ENCODE measurements at places on chromosomes 11 and 22. TPM values are rescaled to one million over a fixed set of nuclear protein-coding genes. Genes with fewer than 3 reads are reported as not detected.

Gene KIF18A
- 22.8 TPM for total RNA-seq

Gene TRPM5
- total RNA-seq, result not detected

Gene C2CD2L
- 4.0 TPM for total RNA-seq

Gene RASGRP2
- 0.50 TPM for total RNA-seq

Gene RNF214
- total RNA-seq, result 9.7 TPM

Gene BCO2
- total RNA-seq, result 4.4 TPM

Gene CHRM1
- not detected for total RNA-seq

Gene CARD16
- total RNA-seq, result 15.3 TPM

Gene OR8D1
- not detected for total RNA-seq

Gene HTATIP2
- 48.3 TPM for total RNA-seq

Gene ARHGAP20
- total RNA-seq, result 13.8 TPM

Gene CARD18
- total RNA-seq, result not detected

Gene LMO2
- not detected for total RNA-seq

Gene BAIAP2L2
- total RNA-seq, result 1.3 TPM

Gene CYP2D6
- total RNA-seq, result 0.33 TPM

Gene E2F8
- total RNA-seq, result under 0.01 TPM

Gene TRIM49
- total RNA-seq, result not detected

Gene CHST1
- 0.15 TPM for total RNA-seq

Gene MMP7
- total RNA-seq, result not detected

Measured in smooth muscle cell of trachea (primary cell).